ENCODE measurements at places on chromosomes 3 and 15.

DNA sequence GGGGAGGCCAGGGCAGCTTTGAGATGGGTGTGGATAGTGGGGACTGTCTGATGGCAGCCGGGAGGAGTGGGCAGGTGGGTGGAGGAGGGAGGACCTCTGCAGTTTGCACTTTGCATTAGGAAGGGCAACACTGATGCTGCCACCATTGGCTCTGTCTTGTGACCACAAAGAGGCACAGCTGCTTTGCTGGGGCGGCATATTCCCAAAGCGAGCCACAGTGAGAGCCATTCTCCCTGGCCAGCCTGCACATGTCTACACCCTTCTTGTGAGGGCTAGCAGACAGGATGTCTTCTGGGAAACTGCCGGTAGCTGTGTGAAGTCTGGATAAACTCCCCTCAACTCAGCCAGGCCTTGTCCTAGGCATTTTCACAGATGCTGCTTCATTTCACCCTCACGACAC lies 38.3 kb downstream of the CCNB2 start:
- no peak for ATAC-seq

GRCh38 chr15:84955089-84955848 lies 26.4 kb upstream of the PDE8A start:
- ATAC-seq: peak; percentile 75

DNA sequence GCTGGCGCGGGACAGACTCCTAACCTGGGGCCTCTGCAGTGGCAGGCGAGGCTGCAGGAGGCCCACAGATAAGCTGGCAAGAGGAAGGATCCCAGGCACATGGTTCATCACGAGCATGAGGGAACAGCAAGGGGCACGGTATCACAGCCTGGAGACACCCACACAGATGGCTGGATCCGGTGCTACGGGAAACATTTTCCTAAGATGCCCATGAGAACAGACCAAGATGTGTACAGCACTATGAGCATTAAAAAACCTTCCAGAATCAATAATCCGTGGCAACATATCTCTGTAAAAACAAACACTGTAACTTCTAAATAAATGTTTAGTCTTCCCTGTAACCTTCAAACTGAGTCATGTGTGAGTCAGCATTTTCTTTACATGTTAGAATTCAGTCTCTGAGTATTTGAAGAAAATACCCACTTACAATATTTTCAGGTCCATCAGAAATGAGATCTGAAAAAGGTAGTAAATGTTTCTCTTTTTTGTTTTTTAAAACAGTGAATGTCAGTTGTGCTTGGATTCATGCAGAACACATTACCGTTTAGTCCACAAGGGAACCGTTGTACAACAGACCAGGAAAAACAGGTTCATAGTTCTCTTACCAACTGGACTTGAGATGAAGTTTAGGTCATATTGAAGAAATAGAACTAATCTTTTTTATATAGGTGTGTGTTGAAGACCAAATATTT lies 75.9 kb downstream of the BOC start:
- ATAC-seq: peak; percentile 23

- ATAC-seq: no peak
Observed at GRCh38 chr15:71804226-71804625, 6.1 kb upstream of the NR2E3 start.

DNA sequence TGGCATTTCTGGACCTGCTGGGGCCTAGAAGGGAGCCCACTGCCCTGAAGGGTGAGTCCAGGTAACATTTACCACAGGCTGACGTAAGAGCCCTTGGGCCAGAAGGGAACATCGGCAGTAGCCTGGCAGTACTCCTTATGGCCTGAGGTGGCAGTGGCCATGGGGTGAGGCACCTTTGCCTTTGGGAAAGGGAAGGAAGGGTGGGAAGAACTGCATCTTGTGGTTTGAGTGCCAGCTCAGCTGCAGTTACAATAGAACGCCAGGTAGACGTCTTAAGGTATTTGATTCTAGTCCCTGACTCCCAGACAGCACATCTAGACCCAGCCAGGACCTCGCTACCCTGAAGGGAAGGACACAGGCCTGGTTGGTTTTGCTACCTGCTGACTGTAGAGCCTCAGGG lies 104.9 kb downstream of the SOX14 start:
- no peak for ATAC-seq

- no peak for ATAC-seq
Observed at GRCh38 chr3:17645074-17645698, 97.2 kb downstream of the TBC1D5 start.

- ATAC-seq: no peak
Observed at GRCh38 chr3:158976966-158977365, 175.1 kb downstream of the MFSD1 start.

DNA sequence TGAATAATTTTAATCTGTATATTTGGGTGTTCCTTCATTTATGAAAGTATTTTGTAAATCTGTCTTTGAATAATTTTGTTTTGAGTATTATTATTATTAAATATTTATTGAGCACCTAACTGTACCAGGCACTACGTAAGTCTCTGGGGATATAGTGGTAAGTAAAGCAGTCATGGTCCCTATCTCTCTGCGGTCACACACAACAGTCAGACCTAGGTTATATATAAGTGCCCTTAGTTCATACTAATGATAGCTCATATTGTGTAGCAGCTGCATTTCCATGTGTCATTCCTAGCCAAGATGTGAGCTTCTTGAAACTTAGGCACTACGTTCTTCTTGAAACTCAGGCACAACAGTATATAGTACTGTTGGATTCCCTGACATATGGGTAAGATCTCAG lies 12.4 kb downstream of the NKTR start:
- no peak for ATAC-seq

DNA sequence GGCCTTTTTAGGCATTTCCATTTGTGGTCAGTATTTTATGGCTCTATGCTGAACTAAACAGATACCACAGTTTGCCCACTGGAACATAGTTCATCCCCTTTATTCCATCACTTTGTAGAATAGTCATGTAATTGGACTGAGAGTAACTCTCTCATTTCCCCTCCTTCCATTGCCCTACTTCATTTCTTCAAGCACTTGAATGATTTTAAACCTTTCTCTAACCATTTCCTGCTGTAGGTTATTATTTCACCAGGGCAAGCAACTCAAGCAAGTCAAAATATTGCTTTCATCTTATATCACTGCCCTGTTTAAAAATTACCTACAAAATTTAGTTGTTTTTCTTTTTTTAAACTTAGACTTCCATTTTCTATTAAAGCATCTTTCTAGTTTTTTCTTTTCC lies 177.0 kb downstream of the RAP2B start:
- no peak for ATAC-seq

DNA sequence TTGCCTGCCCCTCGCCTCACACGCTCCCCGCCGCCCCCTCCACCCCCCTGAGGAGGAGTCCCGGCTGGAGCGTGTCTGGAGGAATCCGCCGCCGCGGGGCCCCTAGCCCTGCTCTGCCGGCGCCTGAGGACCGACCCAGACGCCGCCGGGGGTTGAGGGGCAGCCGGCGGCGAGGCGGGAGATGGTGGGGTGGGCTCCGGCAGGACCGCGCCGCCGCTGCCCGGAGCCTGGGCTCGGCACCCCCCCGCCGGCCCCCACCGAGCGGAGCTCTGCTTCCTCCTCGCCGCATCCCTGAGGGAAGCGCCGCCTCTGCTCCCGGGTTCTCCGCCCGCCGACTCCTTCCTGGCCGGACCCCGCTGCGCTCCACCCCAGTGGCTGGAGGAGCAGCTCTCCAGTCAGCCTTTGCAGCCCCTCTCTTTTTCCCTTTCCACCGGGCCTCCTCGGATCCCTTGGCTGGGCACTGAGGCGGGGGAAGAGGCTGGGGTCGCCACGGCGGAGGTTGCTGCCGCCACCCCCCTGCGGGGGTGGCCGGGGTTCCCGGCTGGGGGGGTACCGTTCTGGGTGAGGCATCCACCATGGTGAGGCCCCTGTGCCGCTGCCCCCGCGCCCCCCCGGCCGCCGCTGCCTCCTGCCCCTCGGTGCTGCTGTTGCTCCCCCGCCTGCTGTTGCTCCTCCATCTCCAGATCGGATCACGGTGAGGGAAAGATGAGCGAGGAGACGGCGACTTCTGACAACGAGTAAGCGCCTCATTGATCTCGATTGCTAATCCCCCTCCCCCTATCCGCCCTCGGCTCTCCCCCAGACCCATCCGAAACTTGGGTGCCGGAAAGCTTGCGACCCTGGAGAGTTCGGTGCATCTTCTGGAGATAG lies at the start of gene SPRED1:
Gene SPRED1, plus strand, starts transcription at position 356 of the 870 bp plus-strand sequence. Its CDS starts 350 bp downstream, at position 706.
- peak; percentile 41 for ATAC-seq

GRCh38 chr3:194343561-194343893 lies 7.6 kb downstream of the CPN2 start:
- ATAC-seq: no peak

DNA sequence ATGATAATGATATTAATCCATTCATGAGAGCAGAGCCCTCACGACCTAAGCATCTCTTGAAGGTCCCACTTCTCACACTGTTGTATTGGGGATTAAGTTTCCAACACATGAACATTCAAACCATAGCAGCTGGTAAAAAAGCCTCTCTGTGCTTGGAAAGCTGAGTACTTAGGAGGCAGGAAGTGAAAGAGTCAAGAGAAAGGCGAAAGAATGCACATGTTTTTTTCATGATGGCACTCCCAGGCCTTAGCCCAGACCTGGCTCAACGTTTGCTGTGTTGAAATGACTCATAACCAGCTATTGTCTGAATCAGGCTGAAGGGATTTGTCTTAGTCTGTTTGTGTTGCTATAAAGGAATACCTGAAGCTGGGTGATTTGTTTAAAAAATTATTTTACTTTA lies 84.4 kb upstream of the RGMA start:
- ATAC-seq: peak; percentile 70

DNA sequence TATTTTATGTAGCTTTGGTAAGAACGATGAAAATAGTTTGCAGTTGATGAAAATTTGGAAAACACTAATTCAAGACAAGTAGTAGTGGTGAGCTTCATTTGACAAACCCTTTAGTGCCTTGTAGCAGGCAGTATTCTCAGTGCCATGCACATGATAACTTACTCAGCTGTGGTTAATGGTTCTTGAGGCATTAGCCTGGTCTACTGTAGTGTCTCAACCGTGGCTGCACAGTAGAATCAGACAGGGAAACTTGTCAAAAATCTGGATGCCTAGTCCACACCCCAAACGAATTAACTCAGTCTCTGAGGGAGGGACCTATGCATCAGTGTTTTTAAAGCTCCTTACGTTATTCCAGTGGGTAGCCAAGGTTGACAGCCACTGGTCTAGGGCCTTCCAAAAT lies 45.4 kb downstream of the PSMD6 start:
- no peak for ATAC-seq

DNA sequence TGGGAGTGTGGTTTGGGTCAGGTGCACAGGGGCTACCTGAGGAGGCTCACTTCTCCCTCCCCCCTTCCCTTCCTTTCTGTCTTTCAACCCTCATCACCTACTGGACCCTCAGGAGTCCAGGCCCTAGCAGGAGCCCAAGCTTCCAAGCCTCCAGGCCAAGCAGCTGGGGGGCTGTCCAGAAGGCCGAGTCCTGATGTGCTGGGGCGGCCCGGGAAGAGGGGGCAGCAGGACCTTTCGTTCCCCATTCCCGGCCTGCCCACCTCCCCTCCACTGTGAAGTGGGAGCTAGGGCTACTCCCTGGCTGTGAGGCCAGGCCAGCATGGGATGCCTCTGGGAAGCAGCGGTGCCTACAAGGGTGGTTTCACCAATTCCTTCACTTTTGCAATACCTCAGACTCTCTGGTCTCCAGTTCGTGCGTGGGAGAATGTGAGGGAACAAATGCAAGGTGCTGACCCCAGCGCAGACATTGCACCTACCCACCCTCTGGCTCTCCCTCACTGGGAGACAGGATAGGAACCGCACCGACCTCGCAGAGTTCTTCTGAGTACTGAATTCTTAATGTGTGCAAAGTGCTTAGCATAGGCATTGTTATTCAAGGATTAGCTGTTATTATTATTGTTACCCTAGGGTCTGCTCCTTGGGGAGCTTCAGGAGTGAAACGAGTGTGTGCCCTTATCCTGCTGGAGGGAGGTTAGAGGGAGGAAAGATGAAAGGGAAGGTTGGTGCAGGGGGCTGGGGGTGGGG lies 2.5 kb downstream of the EPHB3 start:
- ATAC-seq: no peak

Data from motor neuron (in vitro differentiated cells).